G401 (cell line): ENCODE measurements at places on chromosomes 1 and 21. TPM values are rescaled to one million over a fixed set of nuclear protein-coding genes. Genes with fewer than 3 reads are reported as not detected.

GRCh38 chr1:160429702-160430535 is 29.6 kb downstream of the VANGL2 start:
- DNase-seq, result no peak

- peak; percentile 55 for DNase-seq
Observed at GRCh38 chr1:65149351-65150107, 1.5 kb downstream of the AK4 start.

- DNase-seq, result no peak
Observed at GRCh38 chr1:177568622-177569021, 397.9 kb downstream of the BRINP2 start.

DNA sequence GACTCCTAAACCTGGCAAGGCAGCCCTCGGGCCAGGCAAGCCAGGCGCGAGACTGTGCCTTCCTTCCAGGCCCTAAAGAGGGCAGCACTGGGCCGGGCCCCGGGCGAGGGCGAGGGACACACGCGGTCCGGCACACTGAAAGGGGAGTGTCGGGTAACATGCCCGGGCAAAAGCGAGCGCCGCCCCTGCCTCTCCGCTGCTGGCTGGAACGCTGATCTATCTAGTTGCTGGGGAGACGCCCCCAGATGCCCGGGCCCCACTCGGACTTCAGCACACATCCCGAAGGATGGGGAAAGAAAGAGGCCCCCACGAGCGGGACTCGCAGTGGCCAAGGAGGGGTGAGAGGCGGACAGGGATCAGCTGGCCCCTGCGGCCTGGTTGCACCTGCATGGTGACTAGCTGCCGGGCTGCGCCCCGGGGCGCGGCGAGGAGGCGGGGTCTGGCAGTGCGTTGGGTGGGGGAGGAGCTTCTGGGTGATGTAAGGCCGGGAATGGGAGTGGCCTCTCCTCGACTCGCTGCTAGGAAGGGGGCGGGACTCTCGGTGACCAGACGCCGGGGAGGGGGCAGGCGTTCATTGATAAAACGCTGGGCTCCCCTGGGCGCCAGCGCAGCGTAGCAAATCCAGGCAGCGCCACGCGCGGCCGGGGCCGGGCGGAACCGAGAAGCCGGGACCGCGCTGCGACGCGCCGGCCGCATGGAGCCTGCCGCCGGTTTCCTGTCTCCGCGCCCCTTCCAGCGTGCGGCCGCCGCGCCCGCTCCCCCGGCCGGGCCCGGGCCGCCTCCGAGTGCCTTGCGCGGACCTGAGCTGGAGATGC is at the start of gene PLK3:
TSS of gene PLK3 (plus strand) at position 608 of the 815 bp plus-strand sequence. CDS start at position 695, 87 bp downstream.
- peak; percentile 99 for DNase-seq

The RGS1 gene
- 74.0 and 79.0 TPM in 2 replicates for total RNA-seq

The VAV3 gene
- 0.34 TPM in 1 of 2 replicates, not detected in the other for total RNA-seq

The BTBD8 gene
- 2.9 and 8.0 TPM in 2 replicates for total RNA-seq

The SHISAL2A gene
- not detected in 2 replicates for total RNA-seq
